ENCODE measurements at places on chromosomes 16 and 17. TPM values are rescaled to one million over a fixed set of nuclear protein-coding genes. Genes with fewer than 3 reads are reported as not detected.

Gene TNK1
- 1.5 TPM for total RNA-seq

GRCh38 chr16:88499292-88499691 is 46.2 kb downstream of the ZFPM1 start:
- no peak for DNase-seq

Gene LHX1
- total RNA-seq = not detected

Gene MSLN
- total RNA-seq = not detected

DNA sequence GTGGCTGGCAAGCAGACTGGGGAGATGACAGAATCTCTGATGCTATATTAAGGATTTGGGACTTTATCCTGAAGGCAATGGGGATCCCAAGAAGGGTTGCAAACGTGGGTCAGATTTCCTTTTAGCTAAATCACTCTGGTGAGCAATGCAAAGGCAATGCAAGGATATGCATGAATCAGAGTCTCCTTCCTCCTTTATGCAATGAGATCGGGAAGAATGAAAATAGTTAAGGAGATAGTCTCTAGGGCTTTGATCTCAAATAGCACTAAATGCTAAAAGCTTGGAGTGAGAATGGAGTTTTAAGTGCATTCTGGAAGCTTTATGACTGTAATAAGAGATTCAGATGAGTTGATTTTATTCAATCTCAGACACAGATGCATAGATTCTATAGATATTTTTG is 27.2 kb upstream of the SHISA9 start:
- DNase-seq = no peak
